ENCODE measurements at places on chromosomes 12 and 14.

- no peak for DNase-seq
Observed at GRCh38 chr14:72559202-72559601, 334.7 kb downstream of the DPF3 start.

DNA sequence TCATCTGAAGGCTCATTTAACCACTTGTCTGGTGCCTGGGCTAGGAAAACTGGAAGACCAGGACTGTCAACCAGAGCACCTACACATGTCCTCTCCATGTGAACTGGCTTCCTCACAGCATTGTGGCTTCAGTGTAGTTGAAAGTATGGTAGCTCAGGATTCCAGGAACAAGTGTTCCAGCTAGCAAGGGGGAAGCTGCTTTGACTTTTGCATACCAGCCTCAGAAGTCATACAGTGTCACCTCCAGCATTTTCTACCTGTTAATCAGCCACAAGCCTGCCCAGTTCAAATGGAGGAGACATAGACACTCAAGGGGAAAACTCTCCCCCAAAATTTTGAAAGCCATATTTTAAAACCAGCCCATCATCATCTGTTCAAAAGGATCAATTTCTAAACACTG, 212.8 kb upstream of the CAND1 start:
- DNase-seq = no peak

GRCh38 chr14:89393222-89393745, 23.7 kb downstream of the FOXN3 start:
- no peak for DNase-seq

DNA sequence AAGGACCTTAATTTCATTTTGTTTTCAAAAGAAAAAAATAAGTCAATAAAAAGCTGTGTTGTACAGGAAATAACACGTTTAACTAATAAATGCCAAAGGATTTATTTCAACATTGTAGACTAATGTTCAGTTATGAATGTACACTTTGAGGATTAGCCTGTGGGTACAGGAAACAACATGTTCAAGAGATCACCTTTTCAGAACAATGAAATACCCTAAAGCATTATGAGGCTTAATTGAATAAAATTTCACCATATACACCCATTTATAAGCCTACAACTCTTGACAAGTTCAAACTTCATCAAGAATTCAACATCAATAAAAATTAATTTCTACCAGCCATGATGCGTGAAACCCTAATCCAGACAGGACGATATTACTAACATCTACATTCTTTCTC, 56.6 kb upstream of the SLC6A15 start:
- no peak for DNase-seq

DNA sequence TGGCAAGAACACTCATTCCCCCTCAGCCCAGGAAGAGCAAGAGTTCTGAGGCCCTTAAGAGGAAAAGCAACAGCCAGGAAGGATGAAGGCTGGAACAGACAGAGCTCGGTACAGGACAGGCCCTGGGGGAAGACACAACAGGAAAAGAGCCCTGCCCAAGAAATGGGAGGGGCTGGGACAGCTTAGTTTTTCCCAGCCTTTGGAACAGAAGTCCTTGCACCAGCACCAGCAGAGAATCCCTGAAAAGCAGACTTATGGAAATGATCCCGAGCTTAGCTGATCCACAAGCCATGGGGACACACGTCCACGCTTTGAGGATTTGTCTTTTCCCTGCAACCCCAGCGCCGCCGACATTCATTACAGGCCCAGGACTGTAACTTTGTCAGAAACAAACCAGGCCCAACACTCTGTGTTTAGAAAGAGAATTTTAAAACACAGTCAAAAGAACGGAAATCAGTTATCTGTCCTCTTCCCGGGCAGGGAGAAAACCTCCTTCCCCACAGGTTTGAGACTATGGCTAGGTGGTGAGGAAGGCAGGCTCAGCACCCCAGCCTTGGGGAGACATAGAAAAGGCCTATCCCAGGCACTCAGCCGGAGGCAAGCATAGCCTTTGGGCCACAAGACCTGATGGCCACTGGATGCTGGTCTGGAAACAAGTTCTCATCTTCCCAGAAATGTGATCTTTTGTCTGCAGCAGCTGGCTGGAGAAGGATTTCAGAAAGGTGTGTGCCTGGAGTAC, 4.0 kb upstream of the AVIL start:
- DNase-seq = no peak

- DNase-seq = no peak
Observed at GRCh38 chr12:22755629-22756028, 130.7 kb downstream of the ETNK1 start.

DNA sequence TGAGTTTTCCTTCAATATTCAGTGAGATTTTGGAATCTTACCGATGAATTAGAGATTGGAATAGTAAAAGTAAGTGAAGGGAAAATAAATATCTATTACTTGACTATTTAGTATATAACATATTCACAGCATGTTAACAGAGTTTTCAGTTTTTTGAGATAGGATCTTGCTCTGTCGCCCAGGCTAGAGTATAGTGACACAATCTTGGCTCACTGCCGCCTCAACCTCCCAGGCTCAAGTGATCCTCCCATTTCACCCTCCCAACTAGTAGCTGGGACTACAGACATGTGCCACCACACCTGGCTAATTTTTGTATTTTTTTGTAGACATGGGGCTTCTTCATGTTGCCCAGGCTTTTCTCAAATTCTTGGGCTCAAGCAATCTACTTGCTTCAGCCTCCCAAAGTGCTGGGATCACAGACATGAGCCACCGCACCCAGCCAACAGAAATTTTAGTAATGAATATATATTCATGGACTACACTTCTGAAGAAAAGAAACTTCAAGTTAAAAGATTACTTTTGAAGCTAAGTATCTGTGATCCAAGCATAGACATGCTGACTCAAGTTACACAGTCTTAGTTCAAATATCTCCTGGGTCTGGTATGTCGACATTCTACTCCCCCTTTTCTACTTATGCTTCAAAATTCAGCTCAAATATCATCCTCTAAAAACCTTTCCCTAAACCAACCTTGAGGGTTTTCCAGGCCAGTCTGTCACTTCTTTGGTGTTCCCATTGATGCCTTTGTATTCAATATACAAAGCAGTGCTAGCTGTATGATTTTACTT, 13.8 kb downstream of the UBE2N start:
- DNase-seq = no peak

DNA sequence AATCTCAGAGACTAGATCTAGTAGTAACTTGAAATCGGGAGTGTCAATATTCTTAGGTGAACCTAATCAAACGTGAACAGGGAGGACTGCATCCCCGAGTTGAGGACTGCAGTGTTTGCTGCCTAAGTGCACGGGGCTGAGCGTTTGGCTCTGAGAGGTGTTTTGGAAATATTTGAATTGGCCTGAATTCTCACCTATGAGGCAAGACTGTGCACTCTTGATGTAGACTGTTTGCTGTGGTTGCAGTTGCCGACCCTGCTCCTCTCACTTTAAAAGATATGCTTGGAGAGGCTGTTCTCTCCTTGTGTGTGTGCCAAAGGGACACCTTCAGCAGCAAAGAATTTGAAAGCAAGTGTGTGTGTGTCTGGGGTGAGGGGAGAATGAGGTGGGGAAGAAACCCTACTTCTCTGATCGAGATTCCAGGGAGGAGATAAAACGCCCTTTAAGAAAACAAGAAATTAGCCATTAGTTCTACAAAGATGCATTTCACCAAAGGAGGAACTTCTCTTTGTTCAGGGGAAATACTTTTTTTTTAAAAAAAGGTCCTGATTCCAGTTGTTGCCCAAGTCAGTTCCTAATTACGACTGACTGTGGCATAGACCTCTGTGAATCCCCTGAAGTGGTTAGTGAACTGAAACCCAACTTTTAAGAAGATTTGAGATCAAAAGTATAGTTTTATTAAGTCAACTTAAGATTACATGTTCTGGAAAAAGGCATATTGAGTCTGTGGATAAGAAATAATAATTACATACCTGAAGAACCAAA, 106.6 kb downstream of the DYRK2 start:
- DNase-seq = no peak

- DNase-seq = no peak
Observed at GRCh38 chr14:33792009-33792719, 158.7 kb downstream of the EGLN3 start.

- no peak for DNase-seq
Observed at GRCh38 chr12:45337835-45338234, 121.9 kb downstream of the ANO6 start.

DNA sequence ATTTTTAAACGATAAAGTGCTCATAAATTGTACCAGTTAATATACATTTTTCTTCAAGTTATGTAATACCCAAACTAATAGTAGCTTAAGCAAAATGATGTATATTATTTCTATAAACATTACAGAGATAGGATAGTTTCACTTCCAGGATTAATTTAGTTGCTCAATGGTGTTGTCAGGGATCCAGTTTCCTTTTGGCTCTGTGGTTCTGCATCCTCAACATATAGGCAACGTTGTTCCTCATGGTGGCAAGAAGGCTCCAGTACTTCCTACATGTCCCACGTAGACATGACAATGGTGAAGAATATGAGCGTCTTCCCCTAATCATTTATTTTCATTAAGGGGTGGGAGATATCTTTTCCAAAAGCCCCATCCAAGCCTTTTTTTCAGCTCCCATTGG, 60.7 kb upstream of the DCD start:
- no peak for DNase-seq

GRCh38 chr14:75969891-75970290, 11.9 kb downstream of the TGFB3 start:
- DNase-seq = no peak

DNA sequence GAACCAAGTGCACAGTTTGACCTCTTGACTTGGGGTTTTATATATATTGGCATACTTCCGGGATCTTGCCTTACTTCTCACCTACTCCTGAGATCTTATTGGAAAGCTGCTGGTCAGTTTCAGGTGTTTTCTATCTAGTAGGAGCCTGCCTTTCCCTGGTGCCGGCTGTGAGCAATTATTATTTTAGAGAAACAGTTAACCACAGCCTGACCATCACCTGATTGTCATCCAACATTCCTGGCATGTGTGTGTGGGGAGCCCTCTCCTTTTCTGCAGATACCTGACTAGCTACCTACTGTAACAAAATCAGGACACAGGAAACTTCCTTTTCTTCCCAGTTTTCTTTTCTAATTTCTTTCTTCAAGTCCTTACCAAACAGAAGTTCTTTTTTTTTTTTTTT, 220.4 kb downstream of the ATP23 start:
- no peak for DNase-seq

GRCh38 chr14:44151130-44151820, 355.8 kb downstream of the FSCB start:
- DNase-seq = no peak

GRCh38 chr12:1603269-1603993, 9.1 kb upstream of the FBXL14 start:
- no peak for DNase-seq

DNA sequence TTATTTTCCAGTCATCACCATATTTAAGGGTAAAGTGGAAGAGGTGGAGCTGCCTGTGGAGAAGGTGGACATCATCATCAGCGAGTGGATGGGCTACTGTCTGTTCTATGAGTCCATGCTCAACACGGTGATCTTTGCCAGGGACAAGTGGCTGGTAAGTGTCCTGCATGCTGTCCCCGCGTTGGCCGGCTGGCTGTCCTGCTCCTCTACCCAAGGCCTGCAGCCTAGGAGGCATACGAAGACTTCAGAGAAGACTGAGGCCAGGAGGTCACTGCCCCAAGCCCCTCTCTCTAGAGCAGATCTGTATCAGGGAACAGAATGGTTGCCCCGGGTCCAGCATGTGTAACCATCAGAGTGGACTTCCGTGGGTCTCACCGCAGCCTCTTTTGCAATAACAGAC, 77.7 kb downstream of the PRMT8 start:
- no peak for DNase-seq

DNA sequence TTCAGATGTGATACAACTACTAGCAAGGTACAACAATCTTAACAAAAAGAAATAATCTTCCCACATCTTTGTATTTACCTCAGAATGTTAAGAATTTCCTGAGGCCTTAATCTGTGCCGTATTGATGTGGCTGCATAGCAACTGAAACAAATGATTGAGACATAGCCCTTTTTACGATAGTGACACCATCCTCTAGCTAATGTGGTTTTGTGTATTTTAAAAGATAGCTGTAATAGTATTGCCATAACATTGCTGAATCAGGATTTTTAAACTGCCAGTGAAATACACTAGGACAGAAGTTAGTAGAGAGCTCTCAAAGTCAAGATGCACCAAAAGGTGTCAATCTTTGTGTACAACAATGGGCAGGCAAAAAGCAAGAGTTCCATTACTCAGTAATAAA, 11.9 kb downstream of the NPAS3 start:
- no peak for DNase-seq

Data from HL-60 (cell line).